Cerebellar nuclear complex (tissue), 1 donor: ENCODE measurements at places on chromosomes 2 and 18.
A peak's percentile ranks its signal among the peaks of the same experiment; 100 is the strongest.

- no peak for DNase-seq
These were observed 96.5 kb downstream of the XIRP2 start for GRCh38 chr2:166984797-166985196.

- no peak for DNase-seq
These were observed 173.9 kb downstream of the ANAPC1 start for GRCh38 chr2:111710085-111710484.

GRCh38 chr18:75455249-75456198 is 28.0 kb upstream of the SMIM21 start:
- DNase-seq, result no peak

DNA sequence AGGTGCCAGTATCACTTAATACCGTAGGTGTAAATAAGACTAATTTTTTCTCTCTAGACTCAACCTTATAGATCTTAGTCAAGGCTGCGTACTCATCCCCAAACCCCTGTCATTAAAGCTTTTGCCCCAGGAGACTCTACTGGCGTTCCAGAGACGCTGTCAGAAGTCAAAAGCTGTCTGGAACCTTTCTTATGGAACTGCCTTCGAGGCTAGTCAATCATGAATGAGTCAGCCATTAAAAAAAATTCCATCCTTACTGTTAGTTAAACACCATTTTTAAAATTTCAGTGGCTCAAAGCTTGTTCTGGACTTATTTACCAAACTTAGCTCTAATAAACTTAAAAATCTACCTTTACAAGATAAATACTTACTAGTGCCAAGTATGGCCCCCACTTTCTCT is 52.1 kb downstream of the SPRED2 start:
- DNase-seq, result no peak

- no peak for DNase-seq
These were observed 37.1 kb upstream of the ATP6V1B1 start for GRCh38 chr2:70898363-70899240.

DNA sequence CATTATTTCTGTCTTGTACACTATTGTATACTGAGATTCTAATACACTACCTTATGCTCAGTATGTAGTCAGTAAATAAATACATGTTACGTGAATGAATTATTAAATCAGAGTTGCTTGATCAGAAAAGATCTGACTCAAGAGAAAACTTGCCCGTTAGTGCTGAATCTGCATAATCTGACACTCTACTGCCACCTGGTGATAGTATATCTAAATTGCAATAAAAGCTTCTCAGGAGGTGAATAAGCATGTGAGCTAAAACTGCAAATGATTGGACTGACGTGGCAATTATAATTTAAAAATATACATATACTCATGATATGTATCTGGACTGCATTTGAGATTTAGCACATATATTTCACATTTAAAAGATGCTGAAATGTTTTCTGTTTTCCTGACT is 70.4 kb downstream of the KIAA1328 start:
- DNase-seq, result no peak

- no peak for DNase-seq
These were observed 57.1 kb upstream of the PKDCC start for GRCh38 chr2:41990688-41991087.

DNA sequence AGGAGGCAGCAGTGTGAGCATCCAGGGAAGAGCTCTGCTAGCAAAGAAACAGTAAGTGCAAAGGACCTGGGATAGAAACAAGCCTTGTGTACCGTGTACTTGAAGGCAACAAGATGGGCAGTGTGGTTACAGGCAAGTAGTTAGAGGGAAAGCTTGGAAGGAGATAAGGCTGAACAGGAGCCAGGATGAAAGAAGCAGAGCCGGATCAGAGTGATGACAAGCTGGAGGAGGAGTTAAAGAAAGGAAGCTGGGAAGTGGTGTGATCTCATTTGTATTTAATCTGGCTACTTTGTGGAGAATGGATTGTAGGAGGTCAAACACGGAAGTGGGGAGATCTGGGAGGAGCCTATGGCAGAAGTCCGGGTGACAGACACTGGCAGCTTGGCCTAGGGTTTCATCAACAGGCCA is 44.7 kb upstream of the VPS54 start:
- no peak for DNase-seq

DNA sequence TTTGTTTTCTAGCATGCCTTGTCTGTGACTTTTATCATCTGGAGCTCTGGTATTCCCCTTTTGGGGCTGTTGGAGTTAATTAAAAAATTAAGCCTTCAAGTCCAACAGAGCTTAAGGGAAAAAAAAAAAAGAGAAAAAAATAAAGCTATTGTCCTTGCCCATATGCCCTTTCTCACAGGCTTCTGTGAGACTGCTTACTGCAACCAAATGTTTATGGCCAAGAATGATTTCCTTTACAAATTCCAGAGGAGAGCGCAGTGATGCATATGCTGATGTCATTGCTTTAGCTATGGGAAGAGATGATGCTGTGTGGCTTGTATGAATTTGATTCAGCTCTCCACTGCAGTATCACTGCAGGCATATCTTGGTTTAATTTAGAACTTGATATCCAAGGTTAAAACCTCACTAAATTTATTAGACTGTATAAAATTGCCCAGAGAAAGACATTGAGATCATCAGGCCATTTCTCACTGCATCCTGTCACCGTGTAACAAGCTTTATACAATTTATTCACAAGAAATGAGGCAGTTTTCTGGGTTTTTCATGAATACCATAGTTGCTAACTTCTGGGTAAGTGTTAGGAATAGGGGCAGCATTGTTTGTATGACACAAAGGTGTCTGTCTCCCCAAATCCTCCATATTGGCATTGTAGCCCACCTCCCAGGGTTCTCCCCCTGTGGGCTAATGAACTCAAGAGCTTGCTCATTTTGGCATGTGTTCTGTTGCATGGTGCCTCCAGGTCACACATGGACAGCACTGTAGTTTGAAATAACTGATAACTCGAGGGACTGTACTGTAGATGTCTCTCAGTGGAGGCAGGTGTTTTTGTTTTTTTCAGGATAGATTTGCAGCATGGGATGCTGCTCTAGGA is 85.0 kb downstream of the TANC1 start:
- no peak for DNase-seq

- no peak for DNase-seq
These were observed 14.9 kb downstream of the L3MBTL4 start for GRCh38 chr18:6399776-6400175.

GRCh38 chr2:205496772-205497171 is 185.5 kb upstream of the NRP2 start:
- DNase-seq, result no peak

DNA sequence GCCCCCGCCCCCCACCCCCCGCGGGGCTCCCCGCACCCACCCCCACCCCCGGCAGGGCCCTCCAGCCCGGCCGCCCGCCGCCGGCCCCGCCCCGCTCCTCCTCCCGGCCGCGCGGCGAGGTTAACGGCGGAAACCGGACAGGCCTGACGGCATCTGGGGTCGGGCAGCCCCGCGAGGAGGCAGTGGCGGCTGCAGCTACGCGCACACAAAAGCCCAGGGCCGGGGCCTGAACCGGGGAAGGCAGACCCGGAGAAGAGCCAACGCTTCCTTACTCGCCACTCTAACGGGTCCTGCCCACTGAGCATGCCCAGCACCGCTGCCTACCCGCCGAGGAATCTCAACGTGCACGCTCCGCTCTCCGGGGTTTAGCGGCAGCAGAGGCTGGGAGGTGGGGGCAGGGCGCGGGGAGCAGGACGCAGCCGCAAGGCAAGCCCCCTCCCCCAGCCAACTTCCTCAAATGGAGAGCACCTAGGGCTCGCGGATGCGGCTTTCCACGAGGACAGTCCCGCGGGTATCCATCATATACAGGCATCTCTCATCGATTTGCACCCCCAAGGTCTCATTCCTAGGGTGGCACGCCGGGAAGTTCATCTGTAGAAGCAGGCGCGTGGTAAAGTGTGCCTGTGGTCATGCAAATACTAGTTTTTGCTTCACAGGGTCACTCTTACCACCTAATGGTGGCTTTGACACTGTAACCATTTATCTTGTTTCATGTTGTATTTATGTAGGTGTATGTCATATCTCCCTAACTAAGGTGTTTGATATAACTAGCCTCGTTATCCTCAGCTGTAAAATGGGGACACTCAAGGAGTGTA is at the start of gene MEMO1:
Gene MEMO1 (minus strand): TSS at position 339 of the 815 bp plus-strand sequence. CDS start 761 bp downstream, outside the sequence.
- DNase-seq, result peak; percentile 19

- no peak for DNase-seq
These were observed 31.2 kb upstream of the HPCAL1 start for GRCh38 chr2:10271509-10271908.

GRCh38 chr2:201452922-201453643 is 1.5 kb downstream of the STRADB start:
- no peak for DNase-seq

DNA sequence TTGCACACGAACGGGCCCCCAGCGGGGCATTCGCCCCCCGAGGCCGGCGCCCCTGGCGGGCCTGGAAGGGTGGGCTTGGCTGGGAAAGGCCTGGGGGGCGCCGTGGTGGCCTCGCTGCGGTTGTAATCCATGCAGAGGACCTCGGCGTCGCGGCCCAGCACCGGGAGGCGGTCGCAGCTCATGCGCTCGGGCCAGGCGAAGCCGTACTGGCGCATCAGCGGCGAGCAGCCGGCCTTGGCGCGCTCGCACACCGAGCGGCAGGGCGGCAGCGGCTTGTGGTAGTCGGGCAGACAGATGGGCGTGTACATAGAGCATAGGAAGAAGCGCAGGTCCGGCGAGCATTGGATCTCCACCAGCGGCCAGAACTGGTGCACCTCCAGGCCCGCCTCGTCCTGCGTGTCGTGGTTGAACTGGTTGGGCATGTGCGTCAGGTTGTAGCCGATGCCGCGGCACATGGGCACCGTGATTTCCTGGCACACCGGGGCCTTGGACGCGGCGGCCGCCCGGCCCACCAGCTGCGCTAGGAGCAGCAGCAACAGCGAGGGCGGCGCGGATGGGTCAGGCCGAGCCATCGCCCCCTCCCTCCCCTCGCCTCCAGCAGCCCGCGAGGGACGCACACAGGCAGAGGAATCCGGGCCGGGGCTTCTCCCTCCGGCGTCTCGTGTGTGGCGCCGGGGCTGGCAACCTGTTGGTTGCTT is 1.4 kb downstream of the FZD5 start:
- DNase-seq, result no peak

DNA sequence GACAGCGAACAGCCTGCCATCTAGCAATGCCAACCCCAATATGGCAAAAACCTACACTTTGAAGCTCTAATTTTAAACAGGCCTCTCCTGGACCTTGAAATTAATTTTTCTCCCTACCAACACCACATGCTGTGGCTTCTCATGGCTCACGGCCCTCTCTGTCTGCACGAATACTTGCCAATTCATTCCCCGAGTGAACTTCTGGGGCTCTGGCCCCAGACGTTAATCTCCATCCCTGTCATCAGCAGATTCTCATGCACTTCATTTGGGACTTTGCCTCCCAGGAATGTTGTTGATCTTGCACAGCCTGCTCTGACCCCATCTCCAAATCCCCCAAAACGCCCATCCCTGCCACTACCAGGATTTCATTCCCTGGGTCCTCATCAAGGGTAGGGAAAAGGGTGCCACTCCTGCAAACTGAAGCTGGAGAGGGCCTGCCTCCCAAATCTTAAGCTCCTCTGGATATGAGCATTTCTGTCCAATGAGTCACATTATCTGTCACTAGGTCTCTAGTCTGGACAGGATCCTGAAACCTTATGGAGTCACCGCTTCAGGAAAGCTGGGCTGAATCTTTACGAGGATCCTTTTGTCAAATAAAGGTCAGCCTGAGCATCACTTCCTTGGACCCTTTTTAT is 10.4 kb downstream of the FIGLA start:
- no peak for DNase-seq

DNA sequence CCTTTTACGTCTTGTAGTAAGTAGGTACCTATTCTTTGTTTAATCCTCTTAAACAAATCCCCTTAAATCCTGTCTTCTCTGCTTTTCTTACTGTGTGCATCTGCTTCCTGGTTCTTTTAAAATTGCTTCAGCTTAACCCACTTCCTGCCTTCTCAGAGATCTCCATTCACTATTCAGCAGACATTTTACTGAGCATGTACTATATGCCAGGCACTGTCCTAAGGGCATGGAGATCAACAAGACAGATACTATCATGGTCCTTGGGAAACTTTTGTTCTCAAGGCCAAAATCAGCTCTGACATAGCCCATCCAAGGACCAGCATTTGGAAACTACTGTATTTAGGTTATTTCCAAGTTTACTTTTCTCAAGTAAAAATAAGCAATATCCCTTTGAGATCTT is 227.5 kb downstream of the TPGS2 start:
- DNase-seq, result no peak

- no peak for DNase-seq
These were observed 19.5 kb upstream of the LYPD6B start for GRCh38 chr2:149018981-149019380.

DNA sequence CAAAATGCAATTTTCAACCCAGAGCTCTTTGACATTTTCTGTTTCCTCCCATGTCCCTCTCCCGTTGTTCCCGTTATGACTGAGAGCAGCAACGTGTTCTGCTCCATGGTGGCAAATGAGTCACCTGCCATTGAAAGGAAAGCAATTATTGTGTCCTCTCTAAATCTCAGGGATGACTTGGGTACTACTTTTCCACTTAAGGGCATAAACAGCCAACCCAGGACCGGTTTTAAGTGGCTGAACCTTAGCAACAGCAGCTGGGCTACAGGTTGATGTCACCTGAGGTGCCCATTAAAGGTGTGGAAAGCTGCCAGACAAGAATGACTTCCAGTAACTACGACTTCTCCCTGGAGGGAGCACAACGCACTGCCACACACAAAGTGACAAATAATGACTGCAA is 236.8 kb downstream of the NCKAP5 start:
- no peak for DNase-seq

- no peak for DNase-seq
These were observed 26.8 kb downstream of the MBOAT2 start for GRCh38 chr2:8976442-8977259.

GRCh38 chr2:19043893-19044292 is 314.5 kb downstream of the OSR1 start:
- DNase-seq, result no peak

- DNase-seq, result no peak
These were observed 69.3 kb upstream of the FN1 start for GRCh38 chr2:215505044-215505786.

GRCh38 chr2:203714112-203714511 is 7.7 kb downstream of the CD28 start:
- DNase-seq, result no peak

DNA sequence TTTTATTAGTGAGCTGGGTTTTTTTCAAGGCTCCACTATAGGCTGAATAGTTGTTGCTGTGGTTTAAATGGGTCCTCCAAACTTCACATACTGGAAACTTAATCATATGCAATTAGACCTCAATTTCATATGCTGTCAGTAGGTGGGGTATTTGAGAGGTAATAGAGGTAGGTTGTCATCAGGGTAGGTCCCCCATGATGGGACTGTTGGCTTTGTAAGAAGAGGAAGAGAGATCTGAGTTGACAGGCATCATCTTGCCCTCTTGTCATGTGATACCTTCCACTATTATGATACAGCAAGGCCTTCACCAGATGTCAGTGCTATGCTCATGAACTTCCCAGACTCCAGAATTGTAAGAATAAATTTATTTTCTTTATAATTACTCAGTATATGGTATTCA is 819.4 kb downstream of the LRP1B start:
- no peak for DNase-seq

DNA sequence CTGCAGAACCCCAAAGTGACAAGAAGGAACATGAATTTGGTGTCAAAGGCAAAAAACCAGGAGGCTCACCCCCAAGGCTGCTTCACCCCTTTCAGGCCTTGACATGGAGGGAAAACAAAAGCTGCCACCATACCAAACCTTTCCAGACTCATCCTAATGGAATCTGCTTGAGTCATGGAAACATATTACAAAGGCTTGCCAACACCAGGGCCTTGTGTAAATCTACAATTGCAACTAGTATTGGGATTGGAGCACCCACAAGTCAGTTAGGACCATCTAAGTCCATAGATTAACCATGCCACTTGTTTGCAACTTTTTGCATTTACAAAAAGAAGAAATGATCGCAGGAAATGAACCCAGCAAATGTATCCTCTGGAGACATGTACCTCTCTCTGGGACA is 297.6 kb downstream of the CDCA7 start:
- no peak for DNase-seq

GRCh38 chr2:68764041-68764805 is 29.6 kb downstream of the ARHGAP25 start:
- DNase-seq, result no peak
